ENCODE measurements at places on chromosomes 7 and 10.
A peak's percentile ranks its signal among the peaks of the same experiment; 100 is the strongest.

- no peak for DNase-seq
Observed at GRCh38 chr7:151769188-151769821, 107.6 kb downstream of the PRKAG2 start.

DNA sequence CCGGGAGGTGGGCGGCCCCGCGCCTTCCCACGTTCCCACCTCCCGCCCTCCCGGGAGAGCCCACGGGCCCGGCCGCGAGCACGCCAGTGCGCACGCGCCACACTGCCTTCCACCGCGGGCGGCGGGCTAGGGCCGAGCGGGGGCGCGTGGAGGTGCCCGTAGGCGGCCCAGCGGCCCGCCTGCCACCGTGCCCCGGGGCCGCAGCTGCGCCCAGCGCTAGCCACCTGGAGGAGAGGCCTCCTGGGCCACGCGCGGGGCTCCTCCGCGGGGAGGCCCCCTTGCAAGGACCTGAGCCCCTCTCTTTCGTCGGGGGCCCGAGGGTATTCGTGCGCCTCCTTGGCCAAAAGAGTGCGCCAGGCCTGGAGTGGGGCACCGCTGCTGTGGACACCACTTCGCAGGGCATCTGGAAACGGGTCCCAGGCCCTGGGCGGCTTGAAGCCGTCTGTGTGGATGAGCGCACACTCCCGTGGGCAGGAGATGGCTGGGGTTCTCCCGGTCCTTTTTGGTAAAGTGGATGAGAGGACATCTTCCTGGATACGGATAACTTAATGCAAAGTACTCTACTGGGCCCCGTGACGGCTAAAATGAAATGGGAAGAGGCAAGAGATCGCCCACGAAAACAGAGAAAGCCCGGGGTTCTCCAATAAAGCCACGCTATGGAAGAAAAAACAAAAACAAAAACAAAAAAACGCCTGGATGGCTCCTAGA, 9.0 kb upstream of the EBF3 start:
- no peak for DNase-seq

DNA sequence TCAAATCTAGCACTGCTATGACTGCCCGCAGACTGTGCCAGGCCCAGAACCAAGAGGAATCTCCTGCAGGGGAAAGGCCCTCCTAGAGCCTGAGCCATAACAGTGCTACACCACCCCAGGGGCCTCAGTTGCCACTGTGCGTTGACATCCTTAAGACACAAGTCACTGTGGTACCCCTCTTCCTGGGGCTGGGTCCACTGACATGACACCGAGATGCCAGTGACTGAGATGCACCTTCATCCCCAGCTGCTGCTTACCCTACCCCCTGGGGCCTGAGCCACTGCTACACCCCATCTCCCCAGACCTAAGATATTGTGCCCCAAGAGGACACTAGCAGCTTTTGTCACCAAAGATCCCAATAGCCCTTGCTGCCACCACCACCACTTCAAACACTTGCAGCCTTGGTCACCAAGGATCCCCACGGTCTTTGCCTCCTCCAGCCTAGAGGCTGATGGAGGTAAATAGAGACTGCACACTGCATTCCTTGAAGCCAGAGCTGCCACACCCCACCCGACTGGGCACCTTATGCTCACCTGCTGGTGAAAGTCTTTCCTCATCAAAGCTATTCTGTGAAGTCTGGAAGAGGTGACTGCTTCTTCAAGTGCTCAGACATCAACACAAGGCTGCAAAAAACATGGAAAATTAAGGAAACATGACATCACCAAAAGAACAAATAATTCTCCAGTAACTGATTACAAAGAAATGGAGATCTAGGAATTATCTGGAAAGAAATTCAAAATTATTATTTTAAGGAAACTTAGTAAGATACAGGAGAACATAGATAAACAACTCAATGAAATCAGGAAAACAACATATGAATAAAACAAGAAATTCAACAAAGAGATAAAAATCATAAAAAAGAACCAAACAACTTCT, 40.4 kb upstream of the SHH start:
- no peak for DNase-seq

GRCh38 chr7:121485467-121486243, 89.5 kb upstream of the FAM3C start:
- DNase-seq = no peak

- peak; percentile 36 for DNase-seq
Observed at GRCh38 chr10:74502963-74503608, 323.3 kb upstream of the KAT6B start.

DNA sequence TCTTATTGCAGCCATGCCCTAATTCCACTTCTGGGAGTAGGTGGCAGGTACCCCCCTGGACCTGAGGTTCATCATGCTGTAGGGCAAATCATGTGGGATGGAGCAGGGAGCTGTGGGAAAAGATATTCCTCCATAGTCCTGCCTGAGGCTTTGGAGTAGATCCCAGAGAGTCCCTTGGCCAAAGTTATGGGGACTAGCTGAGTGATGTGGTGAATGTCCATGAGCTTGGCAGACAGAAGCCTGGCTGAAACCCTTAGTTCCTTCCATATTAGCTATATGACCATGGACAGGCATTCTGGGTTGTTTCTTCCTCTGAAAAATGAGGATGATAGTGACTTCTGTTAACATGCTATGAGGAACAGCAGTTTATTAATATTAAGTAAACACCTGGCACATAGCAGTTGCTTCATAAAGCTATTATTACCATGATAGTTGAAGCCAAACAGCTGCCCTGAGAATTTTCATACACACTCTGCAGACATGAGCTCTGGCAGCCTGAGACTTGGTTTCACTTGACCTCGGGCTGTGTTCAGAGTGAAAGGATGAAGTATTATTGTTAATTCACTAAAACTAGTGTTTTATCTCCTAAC, 15.0 kb upstream of the IMPDH1 start:
- DNase-seq = no peak

DNA sequence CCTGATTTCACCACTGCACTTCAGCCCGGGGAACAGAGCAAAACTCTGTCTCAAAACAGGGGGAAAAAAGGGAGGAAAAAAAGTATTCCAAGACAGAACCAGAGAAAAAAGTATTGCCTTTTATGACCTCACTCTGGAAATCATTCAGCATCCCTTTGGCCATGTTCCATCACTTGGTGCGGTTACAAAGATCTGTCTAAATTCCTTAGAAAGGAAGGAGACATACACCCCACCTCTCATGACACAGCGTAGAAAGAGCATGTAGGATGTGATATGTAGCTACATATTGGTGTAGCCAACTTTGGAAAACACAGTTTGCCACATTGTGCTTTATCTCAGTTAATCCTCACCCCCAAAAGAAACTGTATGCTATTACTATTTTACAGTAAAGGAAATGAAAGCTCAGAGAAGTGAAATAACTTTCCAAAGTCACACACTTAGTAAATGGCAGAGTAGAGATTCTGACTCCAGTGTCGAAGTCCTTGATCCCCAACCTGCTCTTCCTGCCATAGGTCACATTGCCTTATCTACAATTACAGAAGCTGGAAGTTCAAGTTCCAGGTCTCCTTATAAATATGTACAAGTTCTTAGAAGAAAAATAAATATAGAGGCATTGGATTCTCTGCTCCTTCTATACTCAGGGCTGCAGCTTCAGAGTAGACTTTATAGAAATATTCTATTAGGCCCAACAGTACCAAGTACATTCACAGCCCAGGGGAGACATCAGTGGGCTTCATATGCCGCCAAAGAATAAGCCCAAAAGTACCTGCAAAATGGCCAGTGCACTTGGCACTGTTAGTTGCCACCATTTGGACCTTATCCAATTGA, 91.6 kb upstream of the KMT2E start:
- no peak for DNase-seq

- DNase-seq = no peak
Observed at GRCh38 chr10:22684699-22685098, 29.7 kb downstream of the PIP4K2A start.

- no peak for DNase-seq
Observed at GRCh38 chr7:70704831-70705346, 427.1 kb upstream of the GALNT17 start.

GRCh38 chr7:36670585-36671431, 53.5 kb downstream of the AOAH start:
- peak; percentile 38 for DNase-seq

- DNase-seq = no peak
Observed at GRCh38 chr7:134457210-134457609, 1.7 kb downstream of the AKR1B1 start.

- DNase-seq = no peak
Observed at GRCh38 chr10:6504296-6504695, 75.8 kb downstream of the PRKCQ start.

DNA sequence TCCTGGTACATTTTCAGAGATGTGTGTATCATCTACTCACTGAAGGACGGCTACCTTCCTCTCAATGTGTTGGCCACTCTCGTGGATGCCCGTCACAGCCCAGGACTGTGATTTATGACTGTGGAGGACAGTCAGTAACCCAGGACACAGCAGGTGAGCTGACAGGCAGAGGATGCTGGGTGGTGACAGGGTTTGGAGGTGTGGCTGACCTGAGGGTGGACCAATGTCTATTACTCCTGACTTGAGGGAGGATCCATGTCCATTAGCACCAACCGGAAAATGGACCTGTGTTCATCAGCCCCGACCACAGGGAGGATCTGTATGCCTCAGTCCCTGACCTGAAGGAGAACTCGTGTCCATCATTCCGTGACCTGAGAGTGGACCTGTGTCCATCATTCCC, 96.1 kb downstream of the ADCY1 start:
- DNase-seq = no peak

- DNase-seq = no peak
Observed at GRCh38 chr7:28704706-28705105, 253.4 kb downstream of the TRIL start.

DNA sequence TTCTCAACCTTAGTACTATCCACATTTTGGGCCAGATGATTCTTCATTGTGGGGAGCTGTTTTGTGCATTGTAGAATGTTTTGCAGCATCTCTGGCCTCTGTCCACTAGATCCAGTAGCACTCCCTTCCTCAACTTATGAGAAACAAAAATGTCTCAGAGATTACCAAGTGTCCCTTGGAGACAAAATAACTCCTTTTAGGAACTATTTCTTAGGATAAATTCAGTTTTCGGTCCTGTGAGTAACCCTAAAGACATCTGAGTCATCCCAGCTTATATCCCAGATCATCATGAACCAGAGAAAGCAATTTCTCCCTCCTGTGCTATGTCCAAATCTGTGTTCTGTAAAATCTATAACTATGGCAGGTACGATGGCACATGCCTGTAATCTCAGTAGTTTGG, 266.6 kb upstream of the PHYHIPL start:
- no peak for DNase-seq

DNA sequence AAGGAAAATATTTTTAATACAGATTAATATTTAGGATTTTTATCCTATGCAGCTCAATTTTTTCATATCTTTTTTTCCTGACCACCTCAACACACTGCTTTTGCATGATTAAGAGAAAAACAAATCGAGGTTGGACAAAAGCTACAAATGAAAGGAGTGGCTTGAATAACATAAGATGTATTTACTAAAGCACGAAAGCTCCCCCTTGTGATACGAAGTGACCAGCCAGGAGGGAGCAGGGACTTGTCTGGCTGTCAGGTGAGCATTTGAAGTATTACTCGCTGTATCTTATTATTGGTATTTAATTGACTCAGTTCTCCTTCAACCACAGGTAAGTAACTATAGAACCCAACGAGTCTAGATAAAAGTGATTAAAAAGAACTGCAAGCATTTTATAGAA, 265.2 kb upstream of the PHF14 start:
- DNase-seq = no peak

- no peak for DNase-seq
Observed at GRCh38 chr7:13852281-13852968, 137.0 kb downstream of the ETV1 start.

GRCh38 chr10:2130705-2131305, 393.5 kb upstream of the ADARB2 start:
- DNase-seq = no peak

- peak; percentile 17 for DNase-seq
Observed at GRCh38 chr7:97179454-97180104, 62.1 kb downstream of the SDHAF3 start.

DNA sequence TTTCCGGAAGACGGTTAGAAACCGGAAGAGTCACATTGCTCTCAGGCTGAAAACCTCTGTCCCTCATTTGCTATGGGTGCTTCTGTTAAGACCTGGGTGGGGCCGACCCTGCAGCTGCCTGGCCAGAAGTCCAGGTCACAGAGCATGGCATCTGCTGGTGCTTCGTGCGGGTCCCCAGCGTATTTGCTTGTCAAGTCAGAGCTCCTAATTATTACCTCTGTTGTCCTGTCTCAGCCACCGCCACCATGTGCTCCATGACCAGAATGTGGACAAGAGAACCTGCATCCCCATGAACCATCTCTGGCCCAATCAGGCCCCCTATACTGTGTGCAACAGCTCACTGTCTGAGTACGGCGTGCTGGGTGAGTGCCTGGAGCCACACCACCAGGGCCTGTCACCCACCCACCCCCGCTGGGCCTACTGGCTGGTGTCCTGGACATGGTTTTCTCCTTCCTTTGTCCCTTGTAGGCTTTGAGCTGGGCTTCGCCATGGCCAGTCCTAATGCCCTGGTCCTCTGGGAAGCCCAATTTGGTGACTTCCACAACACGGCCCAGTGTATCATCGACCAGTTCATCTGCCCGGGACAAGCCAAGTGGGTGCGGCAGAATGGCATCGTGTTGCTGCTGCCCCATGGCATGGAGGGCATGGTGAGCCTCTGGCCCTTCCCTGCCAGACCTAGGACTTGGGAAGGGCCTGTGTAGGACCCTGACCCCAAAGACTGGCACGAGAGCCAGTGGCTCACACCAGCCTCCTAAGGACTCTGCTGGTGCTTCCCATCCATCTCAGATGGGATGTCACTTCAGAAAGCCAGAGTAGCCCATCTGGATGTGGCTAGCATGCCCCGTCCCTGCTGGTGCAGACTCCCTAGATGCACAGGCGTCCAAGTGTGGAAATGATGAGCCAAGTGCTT, 51.3 kb upstream of the ZMIZ2 start:
- DNase-seq = no peak

DNA sequence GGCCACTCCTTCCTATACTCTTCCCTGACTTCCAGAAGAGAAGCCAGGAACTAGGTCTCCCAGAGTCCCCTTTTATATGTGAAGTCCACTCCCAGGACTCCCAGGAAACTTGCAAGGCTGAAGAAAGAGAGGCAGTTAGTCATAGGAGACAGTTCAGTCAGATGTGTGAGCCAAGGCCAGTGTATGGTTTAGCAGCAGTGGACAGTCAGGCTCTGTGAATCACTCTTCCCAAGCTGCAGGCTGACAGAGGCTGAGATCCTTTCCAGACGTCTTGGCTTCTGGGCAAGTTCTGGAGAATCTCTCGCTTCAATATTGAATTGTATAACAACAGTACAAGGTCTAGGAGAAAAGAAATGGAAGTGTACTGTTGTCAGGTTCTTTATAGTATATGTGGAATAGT, 26.9 kb downstream of the BLVRA start:
- DNase-seq = no peak

Measured in brain pericyte (primary cell).